Activated T-helper 2 cell treated with anti-CD3 and anti-CD28 coated beads, Interferon-gamma antibody, Interleukin-2, Interleukin-4, amounts not matched to agents 10 μg/mL and 5 μg/mL and 100 μg/mL, durations not matched to agents 14 hours and 24 hours and 36 hours (primary cell): ENCODE measurements at places on chromosomes 5 and 9. TPM values are rescaled to one million over a fixed set of nuclear protein-coding genes. Genes with fewer than 3 reads are reported as not detected.

DNA sequence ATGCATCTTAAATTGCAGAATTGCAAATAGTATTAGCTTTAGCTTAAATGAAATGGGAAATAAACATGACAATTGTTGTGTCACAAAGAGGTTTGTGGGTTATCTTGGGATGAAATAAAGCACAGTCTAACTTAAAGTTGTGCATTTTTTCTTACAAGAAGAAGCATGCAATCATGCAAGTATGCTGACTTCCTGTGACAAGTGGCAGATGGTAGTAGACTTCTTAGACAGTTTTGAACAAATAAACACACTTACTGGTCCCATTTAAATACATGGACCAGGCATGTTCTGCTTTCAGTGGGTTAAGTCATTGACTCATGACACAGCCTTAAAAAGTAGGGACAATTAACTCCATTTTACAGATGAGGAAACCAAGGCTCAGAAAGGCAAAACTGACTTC is 15.9 kb upstream of the C5orf63 start:
- DNase-seq: no peak
- H3K4me1 ChIP-seq: peaks cover 6% of the 10 kb centered on the region
- no peaks in the 10 kb centered on the region for H3K27me3 ChIP-seq
- H3K27ac ChIP-seq: no peak overlapping the region
- no peaks in the 10 kb centered on the region for H3K36me3 ChIP-seq
- H3K4me3 ChIP-seq: no peak overlapping the region

DNA sequence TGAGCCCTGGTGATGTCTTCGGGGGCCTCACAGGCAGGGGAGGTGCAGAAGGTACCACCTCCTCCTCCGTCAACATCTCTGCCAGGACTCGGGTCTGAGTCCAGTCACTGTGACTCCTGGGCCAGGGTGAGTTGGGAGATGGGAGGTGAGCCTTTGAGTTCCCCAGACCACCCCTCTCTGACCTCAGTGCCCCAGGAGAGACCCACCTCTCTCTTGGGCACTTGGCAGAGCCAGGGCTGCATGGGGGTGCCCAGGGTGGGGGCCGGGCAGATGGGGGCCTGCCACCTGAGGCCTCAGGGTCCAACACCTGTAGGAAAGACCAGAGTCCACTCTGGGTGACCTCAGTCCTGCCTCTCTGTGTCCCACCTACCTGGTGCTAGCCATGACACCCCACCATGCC is 6.8 kb downstream of the KIF12 start:
- no peak overlapping the region for H3K27ac ChIP-seq
- H3K4me3 ChIP-seq: no peak overlapping the region
- no peaks in the 10 kb centered on the region for H3K36me3 ChIP-seq
- H3K27me3 ChIP-seq: peaks cover 10% of the 10 kb centered on the region
- DNase-seq: no peak
- H3K4me1 ChIP-seq: no peaks in the 10 kb centered on the region

DNA sequence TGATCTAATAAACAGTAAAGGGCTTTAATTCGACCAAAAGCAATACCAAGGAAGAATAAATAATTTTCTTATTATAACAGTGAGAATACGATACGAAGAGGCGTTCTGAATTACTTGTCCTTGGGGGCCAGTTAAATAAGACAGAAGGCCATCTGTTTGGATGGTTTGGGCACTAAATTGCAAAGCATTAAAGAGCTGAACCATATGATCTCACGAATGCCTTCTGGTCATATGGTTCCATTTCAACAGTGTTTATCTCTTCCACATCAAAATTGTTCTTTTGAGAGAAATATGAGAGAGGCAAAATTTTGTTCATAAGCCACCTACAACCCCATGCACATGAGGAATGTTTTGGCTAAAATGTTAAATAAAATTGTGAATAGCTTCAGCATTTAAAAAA is 605.4 kb downstream of the PTPRD start:
- DNase-seq: no peak
- no peak overlapping the region for H3K27ac ChIP-seq

DNA sequence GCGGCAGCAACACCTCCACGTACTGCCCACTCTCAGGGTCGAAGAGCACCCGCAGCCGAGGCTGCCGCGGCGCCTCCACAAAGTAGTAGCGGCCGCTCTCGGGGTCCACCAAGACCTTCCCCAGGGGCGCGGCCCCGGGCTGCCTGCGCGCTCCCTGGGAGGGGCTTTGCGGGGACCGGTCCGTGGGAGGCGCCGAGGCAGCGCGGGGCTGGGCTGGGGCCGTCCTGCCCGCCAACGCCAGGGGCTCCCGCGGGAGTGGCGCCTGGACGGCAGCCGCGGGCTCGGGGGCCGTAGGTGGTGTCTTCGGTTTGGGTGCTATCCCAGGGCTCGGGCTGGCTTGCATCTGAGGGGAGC is 2.6 kb upstream of the MZB1 start:
- H3K36me3 ChIP-seq: peaks cover 52% of the 10 kb centered on the region
- peak overlapping the region; percentile 100 for H3K27ac ChIP-seq
- peaks cover 51% of the 10 kb centered on the region for H3K4me1 ChIP-seq
- no peaks in the 10 kb centered on the region for H3K27me3 ChIP-seq

DNA sequence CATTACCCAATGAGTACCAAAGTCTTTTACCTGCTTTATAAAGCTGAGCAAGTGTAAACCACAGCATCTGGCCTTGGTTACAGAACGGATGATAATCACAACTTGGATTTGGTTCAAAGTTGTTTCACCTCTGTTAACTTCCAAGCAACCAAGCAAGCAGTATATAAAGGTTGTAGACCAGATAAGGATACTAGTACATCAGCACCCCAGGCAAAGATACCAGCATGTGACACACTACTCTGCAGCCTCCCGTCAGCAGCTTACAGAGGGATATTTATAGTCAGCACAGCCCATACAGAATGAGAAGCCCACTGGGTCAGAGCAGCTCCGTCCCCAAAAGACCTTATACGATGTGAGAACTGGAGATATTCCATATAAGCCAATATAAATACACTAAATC is 193.3 kb downstream of the SMARCA2 start:
- peaks cover 1% of the 10 kb centered on the region for H3K27me3 ChIP-seq
- DNase-seq: no peak
- no peaks in the 10 kb centered on the region for H3K36me3 ChIP-seq
- H3K4me1 ChIP-seq: peaks cover 2% of the 10 kb centered on the region
- H3K4me3 ChIP-seq: no peak overlapping the region
- H3K27ac ChIP-seq: no peak overlapping the region

DNA sequence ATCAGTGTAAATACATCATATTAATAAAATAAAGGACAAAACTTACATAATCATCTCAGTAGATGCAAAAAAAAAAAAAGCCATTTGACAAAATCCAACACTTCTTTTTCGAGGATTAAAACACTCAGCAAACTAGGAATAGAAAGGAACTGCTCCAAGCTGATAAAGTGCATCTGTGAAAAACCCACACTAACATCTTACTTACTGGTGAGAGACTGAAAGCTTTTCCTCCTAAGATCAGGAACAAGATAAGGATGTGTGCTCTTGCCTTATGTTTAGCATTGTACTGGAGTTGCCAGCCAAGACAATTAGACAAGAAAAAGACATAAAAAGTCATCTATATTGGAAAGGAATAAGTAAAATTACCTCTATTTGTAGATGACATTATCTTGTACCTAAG is 120.2 kb upstream of the SAP30L start:
- no peaks in the 10 kb centered on the region for H3K27me3 ChIP-seq
- no peak overlapping the region for H3K4me3 ChIP-seq
- DNase-seq: no peak
- H3K36me3 ChIP-seq: no peaks in the 10 kb centered on the region
- peaks cover 7% of the 10 kb centered on the region for H3K4me1 ChIP-seq

DNA sequence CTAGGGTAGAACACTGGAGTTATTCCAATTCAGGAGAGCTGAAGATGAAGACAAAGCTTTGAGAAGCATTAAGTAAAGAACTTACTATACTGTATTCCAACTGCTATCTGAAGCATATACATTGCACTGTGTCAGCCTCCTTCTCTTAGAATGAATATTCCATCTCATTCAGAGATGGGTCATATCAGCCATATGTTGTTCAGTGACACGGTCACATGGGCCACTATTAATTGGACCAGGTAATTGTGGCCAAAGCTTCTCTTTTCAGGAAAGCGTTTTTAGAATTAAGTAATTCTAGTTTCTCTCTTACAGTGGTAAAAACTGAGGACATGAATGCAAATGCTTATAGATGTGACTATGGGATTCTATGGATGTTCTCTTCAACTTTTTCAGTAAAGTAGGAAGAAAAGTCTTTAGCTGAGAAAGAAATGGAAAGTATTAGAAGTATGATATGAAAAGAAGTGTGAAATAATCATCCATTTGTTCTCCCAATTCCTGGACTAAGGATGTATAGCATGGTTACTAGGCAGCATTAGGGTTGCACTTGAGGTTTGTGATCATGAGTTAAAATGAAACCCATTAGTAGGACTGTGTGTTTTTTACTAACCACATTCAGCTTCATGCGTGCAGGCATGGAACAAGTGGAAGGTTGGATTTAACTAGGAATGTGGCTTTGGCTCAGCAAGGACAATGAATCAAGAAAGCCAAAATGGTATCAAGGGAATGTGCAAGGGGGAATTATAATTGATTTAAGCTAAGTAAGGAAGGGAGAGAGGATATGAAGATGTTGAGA is 40.9 kb downstream of the CETN3 start:
- no peak for DNase-seq
- no peaks in the 10 kb centered on the region for H3K4me1 ChIP-seq
- no peak overlapping the region for H3K4me3 ChIP-seq
- no peak overlapping the region for H3K27ac ChIP-seq
- no peaks in the 10 kb centered on the region for H3K36me3 ChIP-seq
- peaks cover 9% of the 10 kb centered on the region for H3K27me3 ChIP-seq

- H3K4me3 ChIP-seq: peak overlapping the region; percentile 39
- no peaks in the 10 kb centered on the region for H3K36me3 ChIP-seq
- DNase-seq: peak; percentile 69
- peak overlapping the region; percentile 19 for H3K27ac ChIP-seq
- peaks cover 6% of the 10 kb centered on the region for H3K4me1 ChIP-seq
Observed at GRCh38 chr5:138449501-138450239, 10.8 kb downstream of the REEP2 start.

- DNase-seq: no peak
- no peaks in the 10 kb centered on the region for H3K36me3 ChIP-seq
- H3K4me1 ChIP-seq: peaks cover 5% of the 10 kb centered on the region
- H3K4me3 ChIP-seq: no peak overlapping the region
- H3K27me3 ChIP-seq: no peaks in the 10 kb centered on the region
Observed at GRCh38 chr5:84292788-84293653, 91.7 kb downstream of the EDIL3 start.

- no peak overlapping the region for H3K4me3 ChIP-seq
- no peak overlapping the region for H3K27ac ChIP-seq
- no peaks in the 10 kb centered on the region for H3K4me1 ChIP-seq
- no peaks in the 10 kb centered on the region for H3K36me3 ChIP-seq
- H3K27me3 ChIP-seq: no peaks in the 10 kb centered on the region
Observed at GRCh38 chr9:34079181-34079580, 30.5 kb upstream of the UBAP2 start.

DNA sequence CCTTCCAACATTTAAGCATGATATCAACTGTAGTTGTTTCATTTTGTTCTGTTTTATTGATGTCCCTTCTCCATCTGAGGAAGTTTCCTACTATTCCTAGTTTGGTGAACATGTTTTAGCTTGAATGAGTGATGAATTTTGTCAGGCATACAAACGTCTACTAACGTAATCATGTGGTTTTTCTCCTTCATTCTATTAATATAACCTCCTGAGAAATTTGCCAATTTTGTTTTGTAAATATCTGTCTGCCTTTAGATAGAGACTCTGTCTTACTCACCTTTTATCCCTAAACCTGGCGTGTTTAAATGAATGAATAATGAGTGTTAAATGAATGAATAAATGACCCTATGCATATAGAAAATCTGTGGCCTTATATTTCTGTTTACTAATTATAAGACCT is 26.5 kb upstream of the NREP start:
- H3K36me3 ChIP-seq: no peaks in the 10 kb centered on the region
- H3K4me3 ChIP-seq: no peak overlapping the region
- H3K4me1 ChIP-seq: no peaks in the 10 kb centered on the region
- no peak for DNase-seq
- peaks cover 35% of the 10 kb centered on the region for H3K27me3 ChIP-seq

DNA sequence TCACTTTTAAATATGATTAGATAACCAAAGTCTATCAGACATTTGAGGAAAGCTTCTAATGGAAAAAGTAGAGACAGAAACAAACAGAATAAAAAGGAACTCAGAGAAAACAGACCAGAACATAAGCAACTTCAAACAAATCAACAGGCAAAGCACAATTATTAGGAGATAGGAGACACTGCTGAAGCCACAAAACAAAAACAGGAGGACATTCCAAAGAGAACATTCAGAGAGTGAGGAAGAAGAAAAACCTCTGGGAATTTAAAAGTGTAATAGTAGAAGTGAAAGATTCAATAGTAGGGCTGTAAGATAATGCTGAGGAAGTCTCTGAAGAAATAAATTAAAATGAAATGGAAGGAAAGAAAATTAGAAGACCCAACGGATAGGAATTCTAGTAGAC is 83.2 kb upstream of the TBCA start:
- no peaks in the 10 kb centered on the region for H3K36me3 ChIP-seq
- H3K4me1 ChIP-seq: peaks cover 9% of the 10 kb centered on the region
- no peak for DNase-seq
- peaks cover 5% of the 10 kb centered on the region for H3K27me3 ChIP-seq
- no peak overlapping the region for H3K27ac ChIP-seq

- H3K4me3 ChIP-seq: no peak overlapping the region
- H3K36me3 ChIP-seq: no peaks in the 10 kb centered on the region
- H3K4me1 ChIP-seq: peaks cover 10% of the 10 kb centered on the region
- H3K27me3 ChIP-seq: peaks cover 22% of the 10 kb centered on the region
Observed at GRCh38 chr5:149113669-149114068, 27.6 kb upstream of the ABLIM3 start.

DNA sequence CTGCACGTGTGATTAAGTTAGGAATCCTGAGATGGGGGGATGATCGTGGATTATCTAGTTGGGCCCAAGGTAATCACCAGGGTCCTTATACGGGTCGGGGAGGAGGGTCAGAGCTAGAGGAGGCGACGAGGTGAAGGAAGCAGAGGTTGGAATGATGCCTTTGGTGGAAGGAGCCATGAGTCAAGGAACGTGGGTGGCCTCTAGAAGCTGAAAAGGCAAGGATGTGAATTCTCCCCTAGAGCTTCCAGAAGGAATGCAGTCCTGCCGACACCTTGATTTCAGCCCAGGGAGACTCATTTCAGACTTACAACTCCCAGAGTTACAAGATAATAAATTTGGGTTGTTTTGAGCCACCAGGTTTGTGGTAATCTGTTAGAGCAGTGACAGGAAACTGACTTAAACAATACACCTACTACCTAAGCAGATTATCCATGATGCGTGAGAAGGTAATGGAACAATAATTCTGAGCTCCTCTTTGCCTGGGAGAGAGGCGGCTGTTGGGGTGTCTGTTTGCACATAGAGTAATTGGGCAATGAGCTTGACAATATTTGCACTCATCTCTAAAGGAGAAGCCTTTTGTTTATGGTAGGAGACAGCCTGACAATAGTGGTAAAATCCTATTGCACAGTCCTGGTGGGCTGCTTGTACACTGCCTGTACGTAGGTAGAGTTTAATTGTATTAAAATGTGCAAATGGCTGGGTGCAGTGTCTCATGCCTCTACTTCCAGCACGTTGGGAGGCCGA is 129.3 kb upstream of the IER5L start:
- H3K36me3 ChIP-seq: no peaks in the 10 kb centered on the region
- H3K4me3 ChIP-seq: no peak overlapping the region
- H3K27me3 ChIP-seq: no peaks in the 10 kb centered on the region

Gene SHOC1
- total RNA-seq: not detected in 2 replicates

Gene ORM2
- not detected in 2 replicates for total RNA-seq

Gene GAS1
- 0.32 and 0.41 TPM in 2 replicates for total RNA-seq

Gene SFXN1
- 318 and 326 TPM in 2 replicates for total RNA-seq

Gene SLC4A9
- total RNA-seq: 0.18 TPM in 1 of 2 replicates, not detected in the other

Gene PCDHA5
- total RNA-seq: not detected in 2 replicates

Gene GPRIN1
- total RNA-seq: 3.0 and 3.6 TPM in 2 replicates

Gene SH3PXD2B
- total RNA-seq: 0.11 and 0.21 TPM in 2 replicates

Gene TAL2
- not detected in 2 replicates for total RNA-seq

Gene SLC31A1
- 18.0 and 20.0 TPM in 2 replicates for total RNA-seq

Gene OTP
- total RNA-seq: not detected in 2 replicates

Gene RASGRF2
- total RNA-seq: 16.1 and 19.4 TPM in 2 replicates

Gene SLC6A7
- total RNA-seq: not detected in 2 replicates

Gene SLC36A2
- not detected in 2 replicates for total RNA-seq

Gene RNF180
- 0.53 TPM in 1 of 2 replicates, not detected in the other for total RNA-seq
